ENCODE measurements at places on chromosomes 3 and 15. TPM values are rescaled to one million over a fixed set of nuclear protein-coding genes. Genes with fewer than 3 reads are reported as not detected.

The SUCNR1 gene
- 41.8 TPM for total RNA-seq

The CCR1 gene
- total RNA-seq = 0.13 TPM

The SLC2A2 gene
- not detected for total RNA-seq

The GOLGA6B gene
- total RNA-seq = not detected

The MAP2K1 gene
- 27.2 TPM for total RNA-seq

The GOLGA6A gene
- total RNA-seq = not detected

The DNASE1L3 gene
- total RNA-seq = not detected

The ZNF860 gene
- total RNA-seq = 0.40 TPM

The GOLGA8K gene
- total RNA-seq = 0.31 TPM

The IL5RA gene
- not detected for total RNA-seq

The CHRFAM7A gene
- total RNA-seq = 2.5 TPM

The CPNE4 gene
- total RNA-seq = not detected

The SLC33A1 gene
- 30.8 TPM for total RNA-seq

The PLCB2 gene
- 0.53 TPM for total RNA-seq

The GOLGA8J gene
- 0.13 TPM for total RNA-seq
